Non-pigmented ciliary epithelial cell (primary cell): ENCODE measurements at places on chromosomes 7 and 10.

DNA sequence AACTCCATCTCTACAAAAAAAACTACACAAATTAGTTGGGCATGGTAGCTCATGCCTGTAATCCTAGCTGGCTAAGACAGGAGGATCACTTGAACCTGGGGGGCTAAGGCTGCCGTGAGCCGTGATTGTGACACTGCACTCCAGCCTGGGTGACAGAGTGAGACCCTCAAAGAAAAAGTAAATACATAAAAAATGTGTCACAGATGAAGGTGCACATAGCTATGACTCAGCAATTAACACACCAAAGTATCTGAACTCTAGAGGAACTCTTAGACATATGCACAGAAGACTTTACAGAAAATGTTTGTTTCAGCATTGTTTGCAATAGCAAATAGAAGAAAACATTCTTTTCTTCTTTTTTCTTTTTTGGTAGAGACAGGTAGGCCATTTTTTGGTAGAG, 8.3 kb downstream of the C10orf62 start:
- no peak for DNase-seq

DNA sequence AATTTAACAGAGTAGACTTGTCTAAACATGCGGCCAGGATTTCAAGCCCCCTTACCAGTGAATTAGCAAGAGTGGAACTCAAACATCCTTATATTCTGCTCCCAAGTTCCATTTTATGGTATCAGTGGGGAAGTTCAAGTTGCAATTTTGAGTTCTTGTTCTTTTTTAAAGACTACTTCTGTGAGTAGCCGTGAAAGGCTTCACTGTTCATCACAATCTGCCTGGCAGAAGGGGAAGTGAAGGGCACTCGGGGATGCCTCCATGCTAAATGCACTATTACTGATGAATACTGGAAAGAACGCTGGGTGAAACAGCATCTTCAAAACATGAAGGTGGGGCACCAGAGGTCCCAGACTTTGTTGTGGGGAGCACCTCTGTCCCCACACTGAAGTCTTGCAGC, 22.4 kb upstream of the FGL2 start:
- DNase-seq: no peak

DNA sequence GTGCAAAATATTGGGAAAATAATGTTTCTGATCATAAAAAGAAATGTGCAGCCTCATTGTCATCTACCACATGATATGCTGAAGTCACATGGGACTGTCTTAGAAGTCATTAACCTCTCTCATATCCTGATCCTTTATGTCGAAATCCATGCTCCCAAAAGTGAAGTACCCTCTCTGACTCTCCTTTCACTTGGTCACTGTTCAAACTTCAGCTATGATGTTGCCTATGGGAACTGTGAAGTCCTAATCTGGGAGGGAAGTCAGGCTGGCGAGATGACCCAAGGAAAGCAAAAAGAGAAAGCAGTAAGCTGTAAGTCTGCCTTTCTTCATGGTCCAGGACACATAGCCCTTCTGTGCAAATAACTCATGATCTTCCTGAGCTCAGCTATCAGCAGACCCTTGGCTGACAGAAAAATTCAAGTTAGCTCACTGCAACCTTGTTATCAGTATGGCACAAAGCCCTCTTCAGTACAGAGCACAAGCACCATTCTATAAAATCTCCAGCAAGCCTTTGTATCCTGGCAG, 29.5 kb downstream of the WASL start:
- DNase-seq: no peak

GRCh38 chr10:83538047-83538446, 601.3 kb upstream of the GHITM start:
- DNase-seq: no peak

DNA sequence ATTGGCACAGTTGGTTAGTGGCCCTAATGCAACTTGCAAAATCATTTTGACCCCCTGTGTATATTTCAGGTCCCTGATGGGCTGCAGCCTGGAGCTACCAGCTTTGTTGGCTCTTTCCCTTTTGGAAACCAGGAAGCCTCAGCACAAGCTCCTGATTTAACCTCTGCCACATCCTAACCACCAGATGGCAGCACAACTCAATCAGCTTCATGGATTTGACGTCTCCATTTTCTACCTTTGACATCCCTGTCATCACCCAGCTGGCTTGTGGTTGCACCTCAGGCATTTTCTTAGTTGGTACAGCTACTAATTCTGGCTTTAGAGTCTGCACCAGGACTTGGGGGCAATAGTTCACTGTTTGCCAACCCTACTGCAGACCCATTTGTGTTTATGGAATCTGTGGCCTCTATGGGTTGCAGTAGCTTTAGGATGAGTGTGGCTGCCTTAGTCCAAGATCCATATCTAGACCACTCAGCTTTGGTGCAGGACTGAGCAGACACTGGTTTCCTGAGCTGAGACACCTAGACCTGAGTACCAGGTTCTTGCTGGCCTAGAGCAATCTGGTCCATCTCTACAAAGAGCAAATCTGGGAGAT, 456.2 kb downstream of the REEP3 start:
- DNase-seq: no peak

- no peak for DNase-seq
These were observed 29.6 kb downstream of the MAD1L1 start for GRCh38 chr7:2202901-2203765.

GRCh38 chr10:49153971-49154370, 20.1 kb upstream of the FAM170B start:
- no peak for DNase-seq

GRCh38 chr7:88012086-88012485, 78.0 kb downstream of the ADAM22 start:
- no peak for DNase-seq

DNA sequence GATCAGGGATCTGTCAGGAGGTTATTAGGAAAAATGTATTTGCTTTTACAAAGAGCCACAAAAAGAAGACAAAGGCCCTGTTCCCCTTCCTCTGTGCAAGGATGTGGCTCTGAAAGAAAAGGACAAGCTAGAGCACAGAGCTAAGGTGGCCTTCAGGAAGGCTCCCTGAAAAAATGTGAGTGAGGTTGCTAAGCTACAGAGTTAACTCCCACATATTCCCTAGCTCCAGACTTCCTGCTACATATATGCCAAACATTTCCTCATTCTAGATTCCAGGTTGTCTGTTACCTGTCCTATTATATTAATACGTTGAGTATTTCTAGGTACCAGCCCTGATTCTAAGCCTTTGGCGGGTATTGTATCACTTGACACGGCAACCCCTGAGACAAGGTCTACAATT, 369.0 kb downstream of the PARD3 start:
- no peak for DNase-seq

DNA sequence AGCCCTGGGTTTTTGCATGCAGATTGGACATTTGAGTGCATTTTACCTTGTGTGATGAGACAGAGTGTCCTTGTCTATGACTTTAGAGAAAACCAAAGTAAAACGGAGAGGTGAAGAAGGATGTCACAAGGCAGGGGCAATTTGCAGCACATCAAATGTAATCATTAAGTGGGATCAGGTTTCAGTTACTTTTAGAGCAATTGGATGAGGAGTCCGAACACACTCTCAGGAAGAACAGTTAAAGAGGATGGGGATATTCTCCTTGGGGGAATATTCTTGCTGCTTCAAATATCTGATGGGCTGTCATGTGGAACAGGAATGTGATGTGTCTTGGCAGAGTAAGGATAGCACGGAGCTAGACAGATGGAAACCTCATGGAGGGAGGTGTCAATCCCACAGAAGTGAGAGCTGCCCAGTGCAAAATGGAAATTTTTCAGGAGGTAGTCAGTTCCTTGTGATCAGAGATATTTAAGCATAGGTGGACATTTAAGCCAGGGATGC, 757 bp downstream of the RAB19 start:
- no peak for DNase-seq

DNA sequence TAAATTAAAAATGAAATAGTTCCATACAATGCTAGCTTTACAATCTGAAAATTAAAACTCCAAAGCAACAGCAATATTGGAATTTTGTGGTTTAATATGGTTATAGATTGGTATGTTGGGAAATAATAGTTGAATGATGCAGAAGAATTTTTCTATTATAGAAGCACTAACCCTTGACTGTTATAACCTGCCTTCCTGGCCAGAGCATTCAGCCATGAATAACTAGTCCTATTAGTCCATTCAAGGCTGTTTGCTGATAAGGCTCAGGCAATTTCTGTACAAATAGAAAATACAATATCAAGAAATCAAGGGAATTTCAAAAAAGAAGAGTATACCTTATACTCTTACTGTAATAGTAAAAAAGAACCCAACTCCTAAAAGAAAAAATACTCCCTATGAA, 101.6 kb upstream of the SP4 start:
- no peak for DNase-seq

DNA sequence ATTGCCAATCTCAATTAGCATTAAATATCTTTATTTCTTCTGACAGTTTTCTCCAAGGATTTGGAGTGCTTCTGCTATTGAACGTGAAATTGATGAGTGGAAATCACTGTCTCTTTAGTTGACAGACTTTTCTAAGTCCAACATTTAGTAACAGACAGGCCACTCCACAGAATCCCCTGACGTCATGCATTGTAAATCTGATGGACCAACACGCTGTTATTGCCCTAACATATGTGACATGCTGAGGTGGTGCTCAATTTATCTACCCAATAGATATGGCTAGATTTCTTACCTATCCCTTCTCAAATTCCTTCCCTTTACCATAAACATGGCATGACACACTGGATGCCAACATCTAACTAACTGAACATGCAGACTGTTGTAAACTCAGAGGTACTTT, 240.6 kb upstream of the DGKB start:
- DNase-seq: no peak

DNA sequence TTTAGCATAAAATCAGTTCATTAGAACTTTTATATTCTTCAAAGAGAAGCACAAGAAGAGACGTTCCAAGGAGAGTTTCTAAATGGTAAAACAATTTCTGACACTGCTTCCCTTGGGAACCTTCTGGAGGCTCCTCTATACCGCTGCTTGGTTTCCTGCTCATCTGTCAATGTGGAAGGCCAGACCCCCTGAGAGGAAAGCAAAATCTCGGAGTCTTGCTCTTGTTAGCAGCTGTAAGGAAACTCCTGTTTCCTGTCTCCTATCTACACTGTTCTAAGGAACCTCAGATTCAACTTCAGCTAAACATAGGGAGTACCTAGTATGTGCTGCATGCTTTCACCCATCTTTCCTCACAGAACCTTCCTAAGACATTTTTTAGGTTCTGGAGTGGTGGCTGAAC, 322.2 kb downstream of the BMPER start:
- DNase-seq: no peak

DNA sequence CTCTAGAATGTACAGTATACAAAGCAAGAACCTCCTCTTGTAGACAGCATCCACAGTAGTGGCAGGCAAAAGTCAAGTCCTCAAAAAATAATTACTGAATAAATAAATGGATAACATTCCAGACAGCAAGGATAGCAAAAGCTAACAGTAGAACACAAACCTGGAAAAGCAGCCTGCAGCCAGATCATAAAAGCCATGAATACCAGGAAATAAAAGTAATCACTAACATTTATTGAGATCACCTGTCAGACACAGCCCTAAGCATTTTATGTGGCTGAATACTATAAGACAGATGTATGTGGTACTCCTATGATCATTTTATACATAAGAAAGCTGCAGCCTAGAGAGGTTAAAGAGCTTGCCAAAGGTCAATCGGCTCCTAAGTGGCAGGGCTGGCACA, 34.0 kb downstream of the CUL2 start:
- DNase-seq: no peak

DNA sequence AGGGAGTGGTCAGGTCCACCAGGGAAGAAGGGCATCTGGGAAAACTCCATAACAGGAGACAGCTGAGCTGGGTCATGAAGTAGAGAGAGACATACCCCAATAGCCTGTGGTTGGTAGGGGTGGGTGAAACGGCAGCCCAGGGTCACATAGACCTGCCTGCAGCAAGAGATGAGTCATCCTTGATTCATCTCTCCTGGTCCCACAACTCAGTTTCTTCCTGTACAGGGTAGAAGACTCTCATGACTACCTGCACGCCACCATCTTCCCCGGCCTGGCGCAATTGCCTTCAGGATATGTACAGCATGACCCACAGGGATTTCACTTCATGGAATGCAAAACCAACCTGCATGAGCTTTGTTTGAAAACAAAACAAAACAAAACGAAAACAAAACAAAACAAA, 45.1 kb upstream of the ADAM12 start:
- no peak for DNase-seq

- DNase-seq: no peak
These were observed 51.7 kb downstream of the NRAP start for GRCh38 chr10:113612154-113612553.

GRCh38 chr10:102230264-102230860, 4.3 kb downstream of the ELOVL3 start:
- DNase-seq: no peak

GRCh38 chr10:80530251-80530650, 7.5 kb upstream of the SH2D4B start:
- no peak for DNase-seq

- DNase-seq: peak; percentile 41
These were observed 396.7 kb upstream of the SORCS1 start for GRCh38 chr10:107561136-107561650.

DNA sequence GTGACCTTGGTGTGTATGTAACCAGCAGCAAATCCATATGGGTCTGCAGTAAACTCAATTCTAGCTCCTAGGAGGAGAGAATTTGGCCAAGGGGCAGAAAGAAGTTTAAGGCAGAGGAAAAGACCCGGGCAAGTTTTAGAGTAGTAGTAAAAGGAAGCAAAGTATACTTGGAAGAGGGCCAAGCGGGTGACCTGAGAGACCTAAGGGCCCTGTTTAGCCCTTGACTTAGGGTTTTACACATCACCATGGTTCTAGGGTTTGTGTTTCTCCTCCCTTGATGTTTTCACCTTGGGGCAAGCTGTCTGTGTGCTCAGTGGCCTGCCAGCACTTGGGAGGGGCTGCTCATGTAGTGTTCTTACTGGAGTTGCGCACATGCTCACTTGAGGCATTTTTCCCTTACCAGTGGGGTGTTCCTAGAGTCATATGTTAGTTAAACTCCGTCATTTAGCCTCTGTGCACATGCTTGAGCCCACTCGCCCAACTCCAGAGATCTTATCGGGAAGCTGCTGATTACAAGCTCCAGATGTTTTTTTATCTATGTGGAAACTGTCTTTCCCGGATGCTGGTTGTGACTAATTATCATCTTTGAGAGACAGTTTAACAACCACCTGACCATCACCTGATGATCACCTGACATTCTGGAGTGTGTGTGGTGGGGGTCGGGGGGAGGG, 137.6 kb upstream of the PRSS1 start:
- no peak for DNase-seq

DNA sequence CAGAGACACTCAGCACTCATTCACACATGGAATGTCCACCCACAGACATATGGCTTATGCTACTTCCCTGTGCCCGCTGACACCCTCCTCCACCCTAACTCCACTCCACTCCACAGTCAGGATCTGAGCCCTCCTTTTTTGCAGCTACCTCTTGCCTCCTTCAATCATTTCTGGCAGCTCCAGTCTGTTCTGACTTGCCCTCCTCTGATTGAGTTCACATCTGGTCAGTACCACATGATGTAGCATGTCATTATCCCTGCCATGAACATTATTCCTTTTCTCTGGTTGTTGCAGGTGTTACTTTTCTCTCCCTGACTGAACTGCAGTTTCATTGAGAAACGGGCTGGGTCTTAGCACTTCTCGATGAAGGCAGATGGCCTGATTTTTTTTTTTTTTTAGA, 130.1 kb upstream of the EGR2 start:
- no peak for DNase-seq

GRCh38 chr7:31020652-31021051, 31.5 kb upstream of the ADCYAP1R1 start:
- no peak for DNase-seq

- DNase-seq: no peak
These were observed 595 bp downstream of the TBL2 start for GRCh38 chr7:73577627-73578341.

- no peak for DNase-seq
These were observed 36.5 kb downstream of the XPNPEP1 start for GRCh38 chr10:109886781-109887140.

- DNase-seq: no peak
These were observed 7.6 kb upstream of the MRC1 start for GRCh38 chr10:17801507-17801906.
